BJ (cell line): ENCODE measurements at places on chromosomes 3 and 15. TPM values are rescaled to one million over a fixed set of nuclear protein-coding genes. Genes with fewer than 3 reads are reported as not detected.
A peak's percentile ranks its signal among the peaks of the same experiment; 100 is the strongest.

The PIGX gene
- 7.8 and 18.5 TPM in 2 replicates for polyA plus RNA-seq

The GABRG3 gene
- not detected in 2 replicates for polyA plus RNA-seq

The UPK1B gene
- 0.05 TPM in 1 of 2 replicates, not detected in the other for polyA plus RNA-seq

The ACKR2 gene
- 0.15 TPM in 1 of 2 replicates, not detected in the other for polyA plus RNA-seq

The FANCD2OS gene
- polyA plus RNA-seq, result not detected in 2 replicates

The RPLP1 gene
- polyA plus RNA-seq, result 1,124 and 1,191 TPM in 2 replicates

The SAMD7 gene
- not detected in 2 replicates for polyA plus RNA-seq

The KBTBD13 gene
- not detected in 2 replicates for polyA plus RNA-seq

The ACAN gene
- 0.85 and 3.6 TPM in 2 replicates for polyA plus RNA-seq

The NANOGP8 gene
- not detected in 2 replicates for polyA plus RNA-seq

The MKRN2OS gene
- polyA plus RNA-seq, result not detected in 2 replicates

The TP63 gene
- polyA plus RNA-seq, result not detected in 2 replicates

The CCDC80 gene
- polyA plus RNA-seq, result 199 and 291 TPM in 2 replicates

- no peak for DNase-seq
Measured at GRCh38 chr3:44522494-44522933, 32.5 kb upstream of the ZKSCAN7 start.

DNA sequence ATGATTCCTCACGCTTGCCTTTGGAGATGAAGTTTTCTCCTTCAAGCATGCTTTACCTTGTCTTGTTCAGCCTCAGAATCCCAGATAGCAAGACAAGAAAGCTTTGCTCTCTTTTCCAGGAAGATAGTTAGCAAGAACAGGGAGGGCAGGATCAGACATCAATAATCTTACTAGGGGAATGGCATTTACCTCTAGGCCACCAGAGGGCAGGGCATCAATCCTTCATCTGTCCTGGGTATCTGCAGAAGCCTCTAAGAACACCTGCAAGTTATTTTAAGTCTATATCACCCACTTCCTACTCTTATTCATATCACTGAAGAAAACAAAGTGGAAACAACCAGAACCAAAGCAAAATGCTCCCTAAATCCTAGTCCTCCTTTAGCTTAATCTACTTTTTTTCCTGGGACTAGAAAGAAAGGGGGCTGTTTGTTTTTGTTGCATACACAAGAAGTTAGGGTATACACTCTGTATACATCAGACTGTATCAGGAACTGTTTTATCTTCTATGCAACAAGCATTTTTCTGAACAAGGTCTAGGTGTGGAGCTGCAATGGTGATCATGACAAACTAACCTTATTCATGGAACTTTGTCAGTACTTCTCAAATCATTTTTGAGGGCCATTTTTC is 862.5 kb downstream of the CADM2 start:
- DNase-seq, result no peak

GRCh38 chr3:48402907-48403306 is 27.0 kb downstream of the PLXNB1 start:
- DNase-seq, result no peak

DNA sequence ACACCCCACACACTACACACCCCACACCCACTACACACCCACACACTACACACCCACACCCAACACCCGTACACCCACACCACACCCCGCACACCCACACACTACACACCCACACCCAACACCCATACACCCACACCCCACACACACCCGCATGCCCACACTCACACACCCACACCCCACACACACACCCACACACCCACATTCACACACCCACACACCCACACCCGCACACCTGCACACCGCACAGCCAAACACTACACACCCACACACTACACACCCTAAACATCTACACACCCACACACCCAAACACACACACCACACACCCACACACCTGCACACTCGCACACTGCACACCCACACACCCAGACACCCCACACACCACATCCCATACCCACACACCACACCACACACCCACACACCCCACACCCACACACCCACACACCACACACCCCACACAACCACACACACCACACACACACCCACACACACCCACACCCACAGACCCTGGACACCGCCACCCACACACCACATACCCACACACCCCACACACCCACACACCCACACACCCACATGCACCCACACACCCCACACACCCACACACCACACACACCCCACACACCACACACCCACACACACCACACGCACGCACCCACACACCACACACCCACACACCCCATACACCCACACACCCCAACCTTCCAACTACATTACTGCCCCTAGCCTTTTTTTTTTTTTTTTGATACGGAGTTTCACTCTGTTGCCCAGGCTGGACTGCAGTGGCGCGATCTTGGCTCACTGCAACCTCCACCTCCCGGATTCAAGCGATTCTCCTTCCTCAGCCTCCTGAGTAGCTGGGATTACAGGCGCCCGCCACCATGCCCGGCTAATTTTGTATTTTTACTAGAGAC is 16.9 kb downstream of the CEP19 start:
- no peak for DNase-seq

GRCh38 chr15:58087871-58088270 is 22.4 kb upstream of the ALDH1A2 start:
- no peak for DNase-seq

- peak; percentile 8 for DNase-seq
Measured at GRCh38 chr3:51706788-51707731, at the start of gene GRM2. GRM2 (plus strand) TSS chr3:51707068; CDS start chr3:51708984, 1,916 bp downstream.

- DNase-seq, result no peak
Measured at GRCh38 chr3:46406788-46407611, at the start of the genes CCR5AS and CCRL2. CCR5AS (minus strand) TSS chr3:46407066. CCRL2 (plus strand) TSS chr3:46407259; CDS start chr3:46408080, 821 bp downstream.

- no peak for DNase-seq
Measured at GRCh38 chr3:61997101-61997500, 376.2 kb downstream of the FEZF2 start.

- no peak for DNase-seq
Measured at GRCh38 chr3:49277383-49277775, 347 bp upstream of the C3orf62 start.

GRCh38 chr15:93452537-93453211 is 363.7 kb upstream of the RGMA start:
- DNase-seq, result no peak

DNA sequence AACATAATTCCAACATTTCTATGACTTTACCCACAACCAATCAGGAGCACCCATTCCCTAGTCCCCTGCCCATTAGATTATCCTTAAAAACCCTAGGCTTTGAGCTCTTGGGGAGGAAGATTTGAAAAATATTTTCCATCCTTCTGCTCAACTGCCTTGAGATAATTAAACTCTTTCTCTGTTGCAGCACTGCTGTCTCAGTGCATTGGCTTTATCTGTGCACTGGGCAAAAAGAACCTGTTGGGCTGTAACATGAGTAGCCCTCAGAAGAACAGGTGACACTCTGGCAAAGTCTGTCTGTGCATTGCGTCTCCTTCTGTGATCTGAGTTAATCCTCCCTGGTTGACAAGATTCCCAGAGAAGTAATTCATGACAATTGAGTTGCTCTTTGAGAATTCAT is 83.9 kb downstream of the ZMAT3 start:
- DNase-seq, result no peak

- DNase-seq, result no peak
Measured at GRCh38 chr3:190323246-190323626, 990 bp upstream of the CLDN1 start.

DNA sequence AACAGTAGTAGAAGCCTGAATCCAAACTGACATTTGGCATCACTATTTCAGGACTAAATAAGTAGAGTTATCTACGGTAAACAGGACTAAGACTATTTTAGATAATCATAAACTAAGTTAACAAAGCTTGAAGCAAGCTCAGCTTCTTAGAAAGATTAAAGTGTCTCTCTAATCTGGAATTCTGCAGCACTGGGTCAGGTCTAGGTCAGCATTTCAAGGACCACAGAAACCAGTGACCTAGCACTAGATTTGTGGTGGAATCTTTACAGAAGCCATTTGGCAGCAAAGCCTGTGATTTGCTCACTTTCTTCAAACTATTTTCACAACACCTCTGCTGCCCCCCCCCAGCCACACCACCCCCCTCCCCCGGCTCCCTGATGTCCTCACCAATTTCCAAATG is 37.5 kb downstream of the IGSF11 start:
- DNase-seq, result no peak

DNA sequence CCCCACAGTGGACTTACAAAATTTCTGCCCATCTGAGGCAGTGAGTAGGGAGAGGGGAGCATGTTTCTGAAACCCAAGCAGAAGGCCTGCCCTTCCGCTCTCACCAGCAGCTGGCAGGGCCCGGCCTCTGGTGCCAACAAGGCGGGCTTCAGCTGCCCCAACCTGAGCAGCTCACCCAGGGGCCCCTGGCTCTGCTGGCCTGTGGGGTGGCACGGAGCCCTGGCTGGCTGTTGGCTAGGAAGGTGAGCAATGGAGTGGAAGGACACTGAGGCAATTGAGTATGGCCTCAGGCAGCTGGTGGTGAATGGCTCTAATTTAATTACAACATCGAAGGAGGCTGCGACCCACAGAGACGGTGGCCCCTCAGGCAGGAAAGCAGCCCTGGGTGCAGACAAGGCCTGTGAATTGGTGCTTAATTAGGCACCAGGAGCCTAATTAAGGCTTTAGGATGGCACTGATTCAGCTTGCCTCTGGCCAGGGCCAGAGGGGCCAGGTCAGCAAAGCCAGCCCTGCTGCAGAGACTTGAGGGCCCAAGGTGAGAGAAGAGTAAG is 60.9 kb downstream of the ST8SIA2 start:
- no peak for DNase-seq

DNA sequence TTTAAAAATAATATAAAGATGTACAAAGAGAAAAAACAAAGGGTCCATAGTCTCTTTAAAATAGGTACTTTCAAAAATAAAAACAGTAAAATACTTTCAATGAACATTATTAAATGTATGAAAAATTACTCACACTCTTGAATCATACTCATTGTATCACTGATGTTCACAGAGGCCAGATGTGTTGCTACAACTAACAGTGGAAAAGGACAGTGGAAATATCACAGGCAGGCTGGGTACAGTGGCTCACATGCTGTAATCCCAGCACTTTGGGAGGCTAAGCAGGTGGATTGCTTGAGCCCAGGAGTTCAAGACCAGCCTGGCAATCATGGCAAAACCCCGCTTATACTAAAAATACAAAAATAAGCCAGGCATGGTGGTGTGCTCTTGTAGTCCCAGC is 26.8 kb downstream of the NPHP3 start:
- no peak for DNase-seq

DNA sequence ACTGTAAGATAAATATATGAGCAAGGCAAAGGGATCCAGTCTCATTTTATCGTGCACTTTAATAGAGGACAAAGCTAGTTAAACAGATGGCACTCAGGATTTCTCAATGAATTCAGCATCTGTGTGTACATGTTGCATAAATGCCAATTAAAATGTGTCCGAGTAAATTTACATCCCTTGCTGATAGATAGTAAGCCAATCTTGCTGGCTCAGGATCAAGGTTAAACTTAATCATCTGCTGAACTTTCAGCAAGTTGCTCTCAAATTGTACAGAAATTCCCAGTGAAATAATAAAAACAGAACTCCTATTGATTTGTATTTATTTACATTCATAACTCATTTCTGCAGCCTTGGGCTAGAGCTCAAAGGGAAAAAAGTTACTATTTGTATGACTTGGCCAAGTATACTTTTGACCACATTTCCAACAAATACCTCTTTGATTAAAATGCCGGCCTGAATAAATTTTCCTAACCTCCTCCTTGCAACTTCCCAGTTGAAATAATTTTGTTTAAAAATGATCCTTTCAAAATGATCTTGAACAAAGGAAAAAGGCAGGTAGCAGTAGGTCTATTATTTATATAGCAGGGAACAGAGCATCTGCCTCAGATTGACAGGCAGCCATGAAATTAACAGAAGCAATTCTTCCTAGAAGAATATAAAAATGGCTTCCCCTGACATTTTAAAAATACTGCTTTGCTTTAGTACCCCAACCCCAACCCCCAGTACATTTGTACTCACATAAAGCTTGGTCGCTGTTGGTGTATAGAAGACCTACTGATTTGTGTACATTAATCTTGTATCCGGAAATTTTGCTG is 1001.9 kb downstream of the ROBO1 start:
- peak; percentile 16 for DNase-seq

- no peak for DNase-seq
Measured at GRCh38 chr3:152942366-152942765, 107.4 kb downstream of the P2RY1 start.

- DNase-seq, result no peak
Measured at GRCh38 chr3:55203546-55203945, 275.7 kb upstream of the LRTM1 start.

- no peak for DNase-seq
Measured at GRCh38 chr3:170713653-170714052, 127.8 kb upstream of the SLC7A14 start.

DNA sequence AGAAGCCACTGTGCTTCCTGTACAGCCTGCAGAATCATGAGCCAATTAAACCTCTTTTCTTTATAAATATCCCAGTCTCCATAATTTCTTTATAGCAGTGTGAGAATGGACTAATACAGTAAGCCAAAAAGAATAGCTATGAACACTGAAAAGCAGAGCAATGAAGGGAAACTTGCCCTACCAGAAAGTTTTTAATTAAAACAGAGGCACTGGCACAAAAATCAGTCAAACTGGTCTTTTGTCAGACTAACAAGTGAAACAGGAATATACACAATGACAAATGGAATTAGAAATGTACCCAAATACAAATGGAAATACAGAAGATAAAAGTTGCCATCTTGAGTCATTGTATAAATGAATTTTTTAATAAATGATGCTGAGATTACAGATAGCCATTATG is 40.5 kb downstream of the POLQ start:
- no peak for DNase-seq

- DNase-seq, result no peak
Measured at GRCh38 chr15:27336676-27337075, 365.7 kb downstream of the GABRG3 start.

- DNase-seq, result no peak
Measured at GRCh38 chr3:15664144-15664543, 62.6 kb downstream of the BTD start.

DNA sequence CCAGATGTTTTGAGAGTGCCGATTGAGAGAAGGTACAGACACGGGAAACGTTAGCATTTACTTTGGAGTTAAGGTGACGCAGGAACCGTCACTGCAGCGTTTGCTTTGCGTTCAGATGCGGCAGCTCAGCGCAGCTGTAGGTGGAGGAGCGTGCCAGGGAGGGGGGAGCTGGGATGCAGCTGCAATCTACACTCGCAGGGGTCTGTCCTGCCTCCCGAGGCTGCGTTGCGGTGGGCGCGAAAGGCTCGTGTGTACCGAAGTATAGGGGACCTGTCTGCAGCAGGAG is 425 bp upstream of the FYTTD1 start:
- no peak for DNase-seq

GRCh38 chr3:13405614-13406013 is 14.5 kb downstream of the NUP210 start:
- DNase-seq, result no peak

DNA sequence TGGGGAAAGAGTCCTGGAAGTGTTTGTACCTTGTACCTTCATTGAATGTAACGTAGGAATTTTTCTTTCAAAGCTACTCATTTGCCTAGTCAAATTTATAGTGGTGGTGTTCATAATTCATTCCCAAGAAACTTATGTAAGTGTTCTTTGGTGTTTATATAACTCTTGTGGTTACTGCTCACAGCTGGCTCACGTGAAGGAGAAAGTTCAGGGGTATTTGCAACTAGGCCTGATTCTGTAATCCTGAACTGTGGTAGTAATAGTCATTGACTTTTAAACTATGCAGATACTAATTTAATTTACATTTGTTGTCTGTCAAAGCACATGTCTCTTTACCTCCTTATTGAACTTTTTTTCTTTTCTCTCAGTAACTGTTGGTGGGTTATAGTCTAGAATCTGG is 50.5 kb upstream of the TEX264 start:
- DNase-seq, result no peak
